ENCODE measurements at places on chromosomes 6 and 20.

DNA sequence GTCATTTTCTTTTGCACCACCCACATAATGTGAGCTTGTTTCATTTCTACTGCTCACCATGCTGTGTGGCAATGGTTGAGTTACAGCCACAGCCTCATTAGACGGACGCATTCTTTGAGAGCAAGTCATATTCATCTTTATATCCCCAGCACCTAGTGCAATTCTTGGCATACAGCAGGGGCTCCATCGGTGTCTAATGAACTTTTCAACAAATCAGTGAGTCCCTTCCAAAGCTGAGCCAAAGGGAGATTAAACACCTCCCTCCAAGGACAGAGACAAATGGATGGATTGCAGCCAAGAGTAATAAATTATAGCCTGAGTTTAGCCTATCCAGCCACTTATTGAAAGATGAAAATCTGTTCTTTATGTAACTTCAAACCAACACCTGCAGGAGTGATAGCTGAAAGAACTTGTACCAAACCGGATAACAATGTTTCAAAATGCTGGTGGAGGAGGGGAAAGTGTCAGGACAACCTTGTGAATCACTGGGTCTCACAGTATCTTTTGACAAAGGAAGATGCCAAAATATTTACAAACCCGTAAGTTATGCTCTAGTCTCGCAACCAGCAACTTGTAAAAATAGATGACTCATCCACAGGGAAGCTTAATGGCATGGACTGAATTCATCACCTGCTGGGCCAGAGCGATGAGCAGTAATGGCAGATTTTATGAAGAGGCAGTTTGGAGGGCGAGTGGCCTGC is 139.0 kb downstream of the PXDC1 start:
- DNase-seq: peak; percentile 93

DNA sequence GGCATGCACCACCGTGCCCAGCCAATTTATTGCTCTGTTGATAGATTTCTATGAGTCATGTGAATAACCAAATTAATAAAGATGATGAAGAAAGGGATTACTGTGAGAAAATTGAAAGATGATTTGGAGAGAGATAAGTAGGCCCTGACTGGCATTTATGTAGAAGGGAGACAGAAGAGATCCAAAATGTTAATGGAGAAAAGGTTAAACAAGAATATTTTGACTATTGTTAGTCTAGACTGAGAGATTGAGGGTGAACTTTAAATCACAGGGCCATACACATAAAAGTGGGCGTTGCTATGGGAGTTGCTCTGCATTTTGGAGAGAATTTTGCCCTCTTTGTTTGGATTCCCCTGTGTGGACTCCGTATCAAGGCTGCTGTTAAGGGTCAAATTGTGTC is 68.9 kb upstream of the SCAF8 start:
- DNase-seq: no peak

DNA sequence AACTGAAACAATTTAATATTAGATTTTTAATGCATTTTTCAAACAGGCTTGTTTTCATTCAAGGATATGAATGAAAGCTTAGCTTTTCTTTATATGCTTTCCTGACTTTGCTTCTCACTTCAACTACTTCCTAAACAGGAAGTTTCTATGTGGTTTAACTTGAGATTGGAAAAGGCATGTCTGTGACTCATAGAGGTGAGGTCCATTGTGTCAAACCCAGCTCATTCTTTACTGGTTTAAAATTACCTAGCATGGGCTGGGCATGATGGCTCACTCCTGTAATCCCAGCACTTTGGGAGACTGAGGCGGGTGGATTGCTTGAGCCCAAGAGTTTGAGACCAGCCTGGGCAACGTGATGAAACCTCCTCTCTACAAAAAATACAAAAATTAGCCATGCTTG is 34.4 kb downstream of the EFHC1 start:
- DNase-seq: peak; percentile 4

GRCh38 chr20:60001108-60001507 is 42.9 kb downstream of the CDH26 start:
- DNase-seq: no peak

- DNase-seq: no peak
These were observed 150.3 kb downstream of the NKAIN2 start for GRCh38 chr6:123953920-123954319.

DNA sequence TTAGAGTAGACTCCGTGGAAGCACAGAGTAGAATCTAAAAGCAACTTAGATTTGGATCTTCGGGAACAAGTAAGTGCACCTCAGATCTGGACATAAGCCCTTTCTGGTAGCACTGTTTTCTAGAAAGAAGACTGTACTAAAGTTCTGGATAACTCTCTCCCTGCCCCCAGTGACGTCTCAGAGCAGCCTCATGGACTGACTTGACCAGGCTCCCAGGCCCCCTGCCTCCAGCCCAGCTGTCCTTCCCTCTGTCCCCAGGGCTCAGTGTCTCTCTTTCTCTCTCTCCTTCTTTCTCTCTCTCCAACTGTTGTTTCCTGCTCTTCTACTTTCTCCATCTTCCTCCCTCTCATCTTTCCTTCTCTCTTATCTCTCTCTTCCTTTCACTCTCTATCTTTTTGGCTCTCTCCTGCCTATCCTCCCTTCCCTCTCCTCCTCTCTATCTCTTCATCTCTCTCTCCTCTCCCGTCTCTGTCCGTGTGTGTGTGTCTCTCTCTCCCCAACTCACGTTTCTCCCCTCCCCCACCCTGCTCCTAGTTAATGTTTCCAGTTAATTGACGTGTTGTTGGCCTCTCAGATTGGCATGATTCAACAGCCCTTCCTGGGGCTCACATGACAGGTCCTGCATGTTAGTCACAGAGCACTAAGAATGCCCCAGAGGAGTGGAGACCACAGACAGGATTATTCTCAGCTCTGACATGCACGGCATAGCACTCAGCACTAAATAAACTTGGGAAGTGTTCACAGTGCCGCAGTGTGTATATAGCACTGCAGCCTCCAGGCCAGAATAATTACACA is 180.4 kb upstream of the FOXQ1 start:
- peak; percentile 73 for DNase-seq

- no peak for DNase-seq
These were observed 148.1 kb upstream of the TENT5A start for GRCh38 chr6:81900616-81901015.

GRCh38 chr6:122647765-122648164 is 37.6 kb downstream of the PKIB start:
- DNase-seq: no peak

GRCh38 chr6:73314577-73315492 is 39.2 kb downstream of the DPPA5 start:
- no peak for DNase-seq

DNA sequence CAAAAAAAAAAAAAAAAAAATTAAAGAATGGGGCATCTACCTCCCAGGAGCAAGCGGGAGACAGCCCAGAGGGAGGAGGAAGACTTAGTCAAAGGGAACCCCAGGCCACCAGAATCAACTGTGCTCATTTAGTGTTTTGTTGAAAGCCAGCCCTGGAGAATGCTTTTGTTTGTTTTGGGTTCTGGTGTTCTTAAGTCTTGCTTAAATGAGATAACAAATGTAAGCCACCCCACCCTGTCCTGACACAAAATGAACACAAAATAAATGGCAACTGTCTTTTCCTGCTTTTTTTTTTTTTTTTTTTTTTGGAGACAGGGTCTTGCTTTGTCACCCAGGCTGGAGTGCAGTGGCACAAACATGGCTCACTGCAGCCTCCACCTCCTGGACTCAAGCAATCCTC is 165.0 kb upstream of the JARID2 start:
- DNase-seq: no peak

DNA sequence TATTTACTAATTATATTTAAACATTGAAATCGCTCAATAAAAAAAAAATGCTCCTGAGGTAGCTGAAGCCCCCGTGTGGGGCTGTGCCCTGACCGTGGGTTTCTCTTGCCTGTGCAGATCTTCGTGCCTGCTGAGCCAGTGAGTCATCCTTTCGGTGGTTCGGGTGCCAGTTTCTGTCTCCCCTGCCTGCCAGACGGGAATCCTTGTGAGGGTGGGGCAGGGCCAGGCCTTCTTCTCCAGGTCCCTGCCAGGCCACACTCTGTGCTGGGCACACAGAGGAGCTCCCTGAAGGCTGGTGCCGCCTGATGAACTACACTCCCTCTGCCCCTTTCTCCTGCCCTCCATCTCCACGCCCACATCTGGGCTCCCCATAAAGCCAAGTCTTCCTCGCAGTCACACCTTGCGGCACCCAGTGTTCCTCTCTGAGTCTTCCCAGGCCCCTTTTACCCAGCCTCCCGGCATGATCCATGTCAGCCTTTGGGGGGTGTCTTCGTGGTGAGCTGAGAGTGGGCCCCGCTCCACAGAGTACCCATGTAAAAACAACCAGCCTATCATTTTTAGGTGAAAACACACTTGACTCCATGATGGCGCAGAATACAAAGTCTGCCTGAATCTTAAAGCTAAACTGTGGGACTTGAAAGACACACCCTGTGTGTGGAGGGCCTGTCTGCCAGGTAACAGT is 19.3 kb downstream of the FGD2 start:
- no peak for DNase-seq
